Activated naive CD8-positive, alpha-beta T cell treated with anti-CD3 and anti-CD28 coated beads, Interleukin-2, amount 50 U/mL, for 16 hours (primary cell): ENCODE measurements at places on chromosomes 7 and 10.

GRCh38 chr7:158106272-158106671, 481.4 kb downstream of the PTPRN2 start:
- no peak for DNase-seq

DNA sequence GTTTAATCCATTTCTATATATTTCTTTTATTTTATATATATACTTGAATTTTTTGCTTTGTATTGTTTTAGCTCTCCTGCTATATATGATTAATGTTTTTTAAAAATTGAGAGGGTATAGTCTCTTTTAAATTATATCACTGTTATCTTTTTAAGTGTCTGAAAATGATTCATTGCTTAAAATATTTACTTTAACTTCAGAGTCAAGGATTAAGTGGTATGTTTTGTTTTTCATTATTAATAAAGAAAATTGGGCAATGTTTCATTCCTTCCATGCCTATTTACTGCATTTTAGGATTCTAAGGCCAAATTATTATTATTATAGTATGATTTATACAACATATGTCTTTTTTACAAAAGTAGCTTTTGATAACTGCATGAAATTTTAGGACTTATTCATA, 67.2 kb upstream of the THSD7A start:
- no peak for DNase-seq

DNA sequence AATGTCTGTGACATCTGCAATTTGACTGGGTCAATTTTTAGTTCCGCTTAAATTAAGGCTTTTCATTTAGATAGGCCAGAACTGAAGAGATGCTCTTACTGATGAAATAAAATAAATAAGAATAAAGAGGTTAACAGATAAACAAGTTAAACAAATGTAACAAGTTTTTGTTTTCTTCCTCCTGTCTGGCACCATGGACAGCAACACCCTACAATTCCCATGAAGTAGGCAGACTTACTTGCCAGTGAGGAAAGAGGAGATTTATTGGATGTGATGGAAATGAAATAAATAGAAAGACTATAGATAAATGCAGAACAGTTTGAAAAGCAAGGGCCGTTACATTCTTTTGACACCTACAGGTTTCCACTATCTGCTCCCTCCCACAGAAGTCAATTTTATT, 118.5 kb downstream of the AMPH start:
- no peak for DNase-seq

- DNase-seq: no peak
These were observed 141.8 kb upstream of the NOBOX start for GRCh38 chr7:144545330-144545729.

DNA sequence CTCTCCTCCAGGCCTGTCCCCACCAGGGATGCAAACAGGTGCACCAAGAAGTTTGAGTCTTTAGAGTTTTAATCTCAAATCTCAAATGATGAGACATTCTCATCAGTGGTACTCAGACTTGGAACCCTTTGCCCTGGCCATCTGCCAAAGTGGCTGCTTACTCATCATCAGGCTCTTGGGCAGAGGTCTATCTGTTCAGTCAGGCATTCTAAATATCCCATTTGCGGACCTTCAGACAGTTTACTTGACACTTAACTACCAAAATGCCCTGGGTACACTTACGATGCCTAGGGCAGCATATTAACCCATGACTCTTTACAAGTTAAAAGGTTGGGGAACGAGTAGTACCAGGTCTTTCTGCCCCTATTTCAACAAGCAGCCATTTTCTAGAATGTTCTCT, 61.2 kb upstream of the YAE1 start:
- no peak for DNase-seq

DNA sequence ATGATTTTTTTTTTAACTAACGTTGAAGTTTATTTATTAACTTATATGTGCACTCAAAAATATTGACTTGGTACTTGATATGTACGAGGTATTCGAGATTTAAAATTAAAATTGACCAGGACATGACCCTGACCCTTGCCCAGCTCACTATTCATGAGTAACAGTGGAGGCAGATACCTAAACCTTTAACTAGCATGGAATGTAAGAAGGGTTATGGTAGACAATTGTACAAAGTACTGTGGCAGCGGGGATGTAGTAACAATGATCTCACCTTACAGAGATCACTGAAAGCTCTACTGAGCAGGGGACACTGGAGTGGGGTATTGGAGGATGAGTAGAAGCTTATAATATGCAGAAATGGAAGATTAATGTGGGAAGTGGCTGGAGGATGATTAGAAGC, 60.8 kb downstream of the ADRA2A start:
- DNase-seq: no peak

- no peak for DNase-seq
These were observed 33.3 kb upstream of the TM9SF3 start for GRCh38 chr10:96619796-96620773.

DNA sequence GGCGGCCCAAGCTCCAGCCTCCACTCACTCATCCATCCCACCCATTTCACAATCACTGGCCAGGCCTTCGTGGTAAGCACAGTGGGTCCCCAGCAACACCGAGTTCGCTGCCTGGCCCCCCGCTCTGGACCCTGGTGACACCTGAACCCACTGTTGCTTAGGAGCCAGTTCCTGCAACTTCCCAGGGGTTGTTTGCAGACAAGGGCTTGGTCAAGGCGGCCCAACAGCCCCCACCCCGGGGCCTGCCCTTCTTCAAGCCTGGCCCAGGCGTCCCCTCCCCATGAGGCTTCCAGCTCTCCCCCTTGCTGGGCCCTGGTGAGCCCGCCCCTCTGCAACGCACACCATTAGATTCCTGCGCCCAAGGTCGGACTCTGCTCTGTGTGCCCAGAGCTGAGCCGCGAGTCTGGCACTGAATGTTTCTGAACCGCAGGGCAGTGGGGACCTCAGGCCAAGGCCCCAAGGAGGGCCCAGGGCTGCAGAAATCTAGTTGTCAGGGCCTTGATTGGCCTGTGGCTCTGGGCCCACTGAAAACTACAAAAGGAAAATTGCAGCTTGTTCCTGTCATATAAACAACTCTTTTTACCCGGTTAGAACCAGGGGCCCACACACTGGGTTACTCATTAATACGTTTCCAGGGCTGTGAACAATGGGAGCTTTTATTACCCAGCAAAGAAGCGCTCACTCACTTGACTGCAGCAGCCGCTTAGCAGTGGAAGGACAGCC, 2.1 kb upstream of the COX19 start:
- DNase-seq: no peak

GRCh38 chr7:121211253-121211652, 117.5 kb upstream of the WNT16 start:
- no peak for DNase-seq

DNA sequence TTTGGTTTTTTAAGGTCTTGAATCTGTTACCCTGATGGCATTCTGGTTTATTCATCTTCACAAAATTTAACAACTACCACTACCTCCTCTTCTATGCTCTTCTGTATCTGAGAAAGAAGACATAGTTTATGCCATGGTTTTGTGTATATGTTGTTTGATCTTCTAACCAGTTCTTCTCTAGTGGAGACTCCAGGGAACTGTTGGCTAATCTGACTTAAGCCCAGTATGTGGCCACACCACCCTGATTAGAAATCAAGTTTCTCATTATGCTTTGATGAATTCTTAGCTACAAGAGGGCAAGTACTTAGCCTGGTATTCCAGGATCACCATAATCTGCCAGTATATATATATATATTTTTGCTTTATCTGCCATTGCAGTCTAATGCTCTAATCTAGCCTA, 99.5 kb upstream of the MXI1 start:
- no peak for DNase-seq

DNA sequence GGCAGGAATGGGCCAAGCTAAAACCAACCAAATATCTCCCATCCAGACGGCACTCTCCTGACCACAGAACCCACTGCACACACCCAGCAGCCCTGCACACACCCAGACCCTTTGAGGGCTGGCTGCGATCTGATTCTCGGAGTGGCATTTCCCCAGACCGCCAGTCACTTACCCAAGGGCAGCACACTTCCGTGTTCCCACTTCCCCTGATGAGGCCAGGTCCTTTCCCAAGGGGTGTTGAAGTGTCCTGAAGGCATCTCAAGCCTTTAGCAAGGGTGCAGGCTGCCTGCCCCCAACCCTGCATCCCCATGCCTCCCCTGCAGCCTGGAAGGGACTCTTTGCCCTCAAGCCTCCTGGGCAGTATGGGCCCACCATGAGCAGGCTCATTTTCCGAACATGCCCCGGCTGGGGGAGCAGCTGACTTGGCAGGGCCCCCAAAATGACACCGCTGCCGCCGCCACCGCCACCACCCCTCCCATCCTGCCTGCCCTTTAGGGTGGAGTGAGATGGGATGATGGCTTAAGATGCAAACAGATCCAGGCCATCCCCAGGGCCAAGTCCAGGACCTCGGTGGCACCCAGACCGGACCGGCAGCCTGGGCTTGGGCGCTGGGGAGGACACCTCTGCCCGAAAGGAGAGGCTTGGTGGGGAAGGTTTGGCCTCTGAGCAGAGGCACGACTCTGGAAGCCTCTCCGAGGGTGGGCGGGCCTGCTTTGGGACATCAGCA, 159.8 kb downstream of the NRF1 start:
- no peak for DNase-seq

DNA sequence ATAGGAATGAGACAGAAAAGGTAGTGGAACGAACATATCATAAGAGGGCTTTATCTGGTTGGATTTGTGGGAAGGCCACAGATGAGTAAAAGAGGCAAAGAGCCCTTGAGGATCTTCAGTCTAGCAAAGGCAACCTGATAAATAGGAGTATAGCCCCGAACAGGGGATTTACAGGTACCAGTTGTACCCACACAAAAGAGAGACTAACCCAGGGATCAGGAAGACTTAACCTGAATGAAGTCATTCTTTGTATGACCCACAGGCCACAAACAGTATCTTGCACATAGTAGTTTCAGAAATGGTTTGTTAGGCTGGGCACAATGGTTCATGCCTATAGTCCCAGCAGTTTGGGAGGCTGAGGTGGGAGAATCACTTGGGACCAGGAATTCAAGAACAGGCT, 208.2 kb downstream of the ARHGAP21 start:
- DNase-seq: no peak

DNA sequence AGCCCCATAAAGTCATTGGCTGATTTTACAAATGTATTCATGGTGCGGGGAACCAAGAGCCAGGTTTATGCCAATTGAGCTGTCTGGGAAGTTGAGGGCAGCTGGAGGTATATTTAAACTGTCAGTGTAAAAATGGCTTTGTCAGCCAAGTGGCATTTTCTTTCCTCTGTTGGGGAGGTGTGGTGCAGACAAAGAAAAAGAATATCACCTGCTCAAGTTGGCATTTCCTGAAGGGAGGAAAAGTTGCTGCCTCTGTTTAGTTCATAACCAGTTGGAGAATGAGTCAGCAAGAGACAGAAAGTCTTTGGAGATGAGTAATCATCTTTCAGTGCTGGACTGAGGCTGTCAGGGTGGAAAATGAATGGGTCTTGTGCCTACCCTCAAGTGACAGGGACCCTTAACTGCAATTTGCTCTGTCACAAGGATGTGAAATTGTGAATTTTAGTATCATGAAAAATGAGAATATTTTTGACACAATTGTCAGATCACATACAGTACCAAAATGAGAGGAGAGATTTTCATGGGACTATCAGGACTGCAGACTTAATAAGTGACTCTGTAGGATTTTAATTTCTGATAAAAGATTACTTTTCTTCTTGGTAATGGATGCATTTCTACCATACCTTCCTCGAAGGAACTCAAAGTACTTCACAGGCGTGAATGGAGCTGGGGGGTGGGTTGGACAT, 137.3 kb downstream of the ANLN start:
- DNase-seq: no peak

GRCh38 chr10:29880856-29881255, 178.5 kb downstream of the JCAD start:
- DNase-seq: no peak

GRCh38 chr10:28988980-28989379, 299.9 kb upstream of the LYZL1 start:
- no peak for DNase-seq

- no peak for DNase-seq
These were observed 88.6 kb downstream of the VWDE start for GRCh38 chr7:12315049-12315448.

GRCh38 chr10:112715581-112715980, 234.5 kb upstream of the TCF7L2 start:
- DNase-seq: no peak

DNA sequence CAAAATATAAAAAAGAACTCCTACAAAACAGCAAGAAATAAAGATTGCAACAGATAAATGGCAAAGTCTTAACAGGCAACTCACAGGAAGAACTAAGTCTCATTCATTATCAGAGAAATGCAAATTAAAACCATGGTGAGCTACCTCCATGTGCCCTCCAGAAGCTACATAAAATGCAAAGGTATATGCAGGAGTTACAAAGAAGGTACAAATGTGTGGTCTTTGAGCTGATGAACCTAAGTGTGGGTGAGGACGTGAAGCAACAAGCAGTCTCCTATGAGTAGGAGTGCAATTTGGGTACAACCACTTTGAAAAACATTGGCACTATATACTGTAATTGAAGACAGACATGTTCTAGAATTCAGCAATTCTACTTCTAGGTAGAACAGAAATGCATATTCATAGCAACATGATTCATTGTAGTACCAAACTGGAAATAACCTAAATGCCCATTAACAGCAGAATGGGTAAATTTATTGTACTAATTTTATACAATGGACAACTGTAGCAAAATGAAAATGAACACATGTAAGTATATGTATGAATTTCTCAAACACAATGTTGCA, 61.6 kb upstream of the KCNMA1 start:
- no peak for DNase-seq
